CD4-positive, alpha-beta memory T cell (primary cell): ENCODE measurements at places on chromosomes 7 and 10. TPM values are rescaled to one million over a fixed set of nuclear protein-coding genes. Genes with fewer than 3 reads are reported as not detected.

BICC1 gene
- total RNA-seq: not detected

ZWINT gene
- 2.2 TPM for total RNA-seq

MMP21 gene
- 0.61 TPM for total RNA-seq

TMEM243 gene
- 105 TPM for total RNA-seq

ASAH2 gene
- total RNA-seq: 4.8 TPM

SPDYE5 gene
- total RNA-seq: 0.29 TPM

MINPP1 gene
- total RNA-seq: 9.3 TPM

ZNF862 gene
- 88.6 TPM for total RNA-seq

HKDC1 gene
- 3.5 TPM for total RNA-seq

ZNF25 gene
- 14.7 TPM for total RNA-seq

RNLS gene
- 1.7 TPM for total RNA-seq

SNX10 gene
- total RNA-seq: 8.4 TPM

UPK3BL1 gene
- 46.3 TPM for total RNA-seq

SLC18A3 gene
- total RNA-seq: not detected

NRG3 gene
- total RNA-seq: not detected

VAX1 gene
- total RNA-seq: not detected

EVX1 gene
- total RNA-seq: not detected

EBLN1 gene
- total RNA-seq: not detected

LRRN3 gene
- total RNA-seq: 42.7 TPM

TMEM176A gene
- 2.6 TPM for total RNA-seq

HEPACAM2 gene
- not detected for total RNA-seq

SEMA3E gene
- not detected for total RNA-seq

INSYN2A gene
- total RNA-seq: not detected

CLRN3 gene
- not detected for total RNA-seq

GPR15LG gene
- not detected for total RNA-seq

ZNF680 gene
- total RNA-seq: 17.7 TPM

HYAL4 gene
- total RNA-seq: not detected

ZCCHC24 gene
- total RNA-seq: 1.7 TPM

BTAF1 gene
- total RNA-seq: 69.1 TPM

PRTFDC1 gene
- 0.97 TPM for total RNA-seq

MACROH2A2 gene
- 4.8 TPM for total RNA-seq
